Fibroblast of mammary gland (primary cell): ENCODE measurements at places on chromosomes 2 and 18.

GRCh38 chr18:32542221-32542798 lies 71.6 kb upstream of the GAREM1 start:
- DNase-seq: peak; percentile 25

- no peak for DNase-seq
Observed at GRCh38 chr2:147247749-147248148, 597.1 kb upstream of the ACVR2A start.

GRCh38 chr2:14297906-14298305 lies 334.6 kb upstream of the LRATD1 start:
- no peak for DNase-seq

- peak; percentile 44 for DNase-seq
Observed at GRCh38 chr2:171227066-171227782, 66.5 kb upstream of the TLK1 start.

GRCh38 chr18:7885865-7886264 lies 318.7 kb downstream of the PTPRM start:
- no peak for DNase-seq

DNA sequence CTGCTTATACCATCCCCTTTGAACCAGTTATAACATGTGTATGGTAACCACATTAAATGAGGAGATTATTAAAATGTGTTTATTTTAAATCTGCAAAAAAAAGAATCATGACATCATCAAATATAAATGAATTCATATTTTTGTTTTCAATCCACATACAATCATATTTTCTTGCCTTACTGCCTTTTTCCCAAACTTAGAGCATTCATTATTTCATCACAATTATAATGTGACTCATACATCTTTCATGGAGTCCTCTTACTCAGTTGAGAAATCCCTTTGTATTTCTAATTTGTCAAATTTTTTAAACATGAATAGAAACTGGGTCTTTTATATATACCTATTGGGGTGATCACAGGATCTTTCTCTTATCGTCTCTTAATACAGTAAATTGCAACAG lies 909.6 kb downstream of the DSC3 start:
- DNase-seq: no peak

GRCh38 chr2:193332941-193333340 lies 1138.2 kb upstream of the TMEFF2 start:
- DNase-seq: peak; percentile 38

DNA sequence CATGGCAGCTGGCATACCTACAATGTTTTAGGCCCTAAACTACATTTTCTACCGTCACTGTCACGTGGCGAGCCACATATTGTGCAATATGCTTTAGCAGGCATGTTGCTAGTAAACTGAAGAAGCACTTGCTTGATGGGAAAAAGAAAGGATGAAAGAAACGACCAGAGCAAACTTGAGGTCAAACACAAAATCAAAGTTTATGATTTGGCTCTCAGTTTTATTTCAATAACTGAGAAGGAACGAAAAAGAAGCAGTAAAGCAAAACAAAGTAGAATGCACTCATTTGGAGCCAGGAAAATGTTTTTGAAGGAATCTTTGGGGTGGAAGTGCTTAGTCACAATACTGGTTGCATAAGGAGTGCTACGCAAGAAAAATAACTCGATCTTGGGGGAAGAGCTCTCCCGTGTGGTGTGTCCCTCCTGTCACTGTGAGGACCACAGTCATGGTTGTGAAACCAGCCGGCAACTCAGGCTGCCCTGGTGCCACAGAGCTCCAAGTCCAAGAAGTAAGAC lies 349.8 kb downstream of the RBM43 start:
- peak; percentile 97 for DNase-seq

- DNase-seq: no peak
Observed at GRCh38 chr2:56217106-56217505, 33.3 kb downstream of the CCDC85A start.

GRCh38 chr2:46456789-46457188 lies 22.6 kb upstream of the TMEM247 start:
- DNase-seq: no peak

GRCh38 chr2:100619951-100620350 lies 57.2 kb downstream of the PDCL3 start:
- DNase-seq: no peak

DNA sequence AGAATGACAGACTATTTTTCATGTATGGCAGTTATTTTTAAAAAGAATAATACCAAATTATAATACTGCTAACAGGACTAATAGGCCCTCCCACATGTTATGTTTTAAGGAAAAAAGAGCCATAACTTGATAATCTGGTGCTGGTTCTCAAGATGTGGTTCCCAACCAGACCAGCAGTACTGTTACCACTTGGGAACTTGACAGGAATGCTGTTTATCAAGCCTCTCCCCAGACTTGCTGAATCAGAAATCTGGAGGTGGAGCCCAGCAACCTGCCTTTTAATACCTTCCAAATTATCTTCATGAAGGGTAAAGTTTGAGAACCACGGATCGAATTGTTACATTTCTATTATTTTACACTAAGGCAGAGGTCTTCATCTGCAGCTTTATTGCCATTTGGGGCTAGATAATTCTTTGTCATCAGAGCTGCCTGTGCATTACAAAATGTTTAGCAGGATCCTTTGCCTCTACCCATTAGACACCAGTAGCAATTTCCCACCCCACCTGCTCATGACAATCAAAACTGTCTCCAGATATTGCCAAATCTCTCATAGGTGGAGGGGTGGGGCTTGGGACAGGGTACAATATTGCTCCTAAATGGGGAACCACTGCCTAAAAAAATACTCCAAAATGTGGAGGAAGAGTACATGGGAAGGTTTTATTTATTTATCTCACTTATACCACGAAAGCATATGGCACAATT lies 629.6 kb downstream of the ARHGAP15 start:
- no peak for DNase-seq

DNA sequence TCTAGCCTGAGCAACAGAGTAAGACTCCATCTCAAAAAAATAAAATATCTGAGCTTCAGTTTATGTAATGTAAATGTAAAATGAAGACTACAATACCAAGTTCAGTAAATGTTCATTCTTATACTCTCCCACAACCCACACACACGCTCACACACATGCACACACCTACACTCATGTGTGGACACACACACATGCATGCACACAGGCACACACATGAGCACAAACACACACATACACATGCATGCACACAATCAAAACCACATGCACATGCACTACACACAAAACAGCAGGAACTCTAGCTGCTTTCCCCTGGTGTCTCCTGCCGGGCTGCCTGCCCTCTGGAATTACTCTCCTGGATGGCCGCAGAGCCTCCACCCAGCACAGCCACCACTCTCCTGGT lies 90.6 kb downstream of the GFPT1 start:
- DNase-seq: no peak
